ENCODE measurements at places on chromosomes 11 and 22. TPM values are rescaled to one million over a fixed set of nuclear protein-coding genes. Genes with fewer than 3 reads are reported as not detected.

DNA sequence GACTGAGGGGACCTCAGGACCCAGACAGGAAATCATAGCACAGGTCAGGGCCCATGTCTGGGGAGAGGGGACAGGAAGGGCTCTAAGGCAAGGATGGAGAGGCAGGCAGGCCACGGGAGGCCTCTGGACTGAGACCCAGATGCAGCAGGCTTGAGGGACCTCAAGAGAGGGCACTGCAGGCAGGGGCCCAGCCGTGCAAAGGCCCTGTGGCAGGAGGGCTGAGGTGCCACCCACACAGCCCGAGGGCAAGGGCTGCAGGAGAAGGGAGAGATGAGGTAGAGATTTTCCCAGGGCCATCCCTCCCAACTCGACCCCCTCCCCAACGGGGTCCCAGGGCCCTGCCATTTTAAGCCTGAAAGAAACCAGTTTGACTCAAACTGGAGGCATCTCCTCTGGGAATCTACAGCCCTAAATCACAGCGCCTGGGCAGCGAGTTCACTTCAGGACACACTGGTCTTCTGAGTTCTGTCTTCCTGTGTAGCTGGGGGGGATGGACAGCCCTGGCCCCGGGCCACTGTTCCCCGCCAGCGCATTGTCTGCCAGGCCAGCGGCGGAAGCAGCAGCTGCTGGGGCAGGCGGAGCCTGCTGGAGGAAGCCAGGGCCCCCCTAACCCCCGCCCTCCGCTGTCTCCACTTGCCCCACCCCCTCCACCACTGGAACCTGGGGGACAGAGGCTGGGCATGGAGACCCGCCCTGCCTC is 20.3 kb upstream of the WNT7B start:
- no peak overlapping the region for H3K27ac ChIP-seq
- DNase-seq = no peak
- H3K27me3 ChIP-seq = no peaks in the 10 kb centered on the region
- no peaks in the 10 kb centered on the region for H3K4me1 ChIP-seq
- no peaks in the 10 kb centered on the region for H3K36me3 ChIP-seq
- no peak overlapping the region for H3K4me3 ChIP-seq

DNA sequence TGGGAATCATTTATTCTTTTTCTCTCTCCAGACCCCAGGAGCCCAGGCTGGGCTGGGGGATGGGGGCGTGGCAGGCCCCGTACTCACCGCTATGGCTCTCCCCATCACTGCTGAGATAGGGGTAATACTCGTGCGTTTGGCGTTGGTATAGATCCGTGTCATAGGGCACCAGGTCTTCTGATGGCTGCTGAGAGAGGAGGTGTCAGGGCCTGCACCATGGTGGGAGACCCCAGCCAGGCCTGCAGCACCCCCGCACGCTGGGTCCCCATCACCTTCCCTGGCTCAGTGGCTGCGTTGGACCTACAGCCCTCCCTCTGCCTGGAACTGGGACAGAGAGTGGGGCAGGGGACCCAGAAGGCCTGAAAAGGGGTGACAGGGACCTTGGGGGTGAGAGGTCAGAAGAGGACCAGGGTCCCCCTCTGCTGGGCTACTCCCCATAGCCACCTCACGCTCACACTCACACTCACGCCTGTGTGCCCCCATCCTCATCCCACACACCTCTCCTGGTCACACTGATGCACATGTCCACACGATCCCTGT is 2.7 kb downstream of the SPI1 start:
- H3K4me1 ChIP-seq = peaks cover 12% of the 10 kb centered on the region
- no peak for DNase-seq
- no peak overlapping the region for H3K4me3 ChIP-seq
- H3K36me3 ChIP-seq = no peaks in the 10 kb centered on the region

DNA sequence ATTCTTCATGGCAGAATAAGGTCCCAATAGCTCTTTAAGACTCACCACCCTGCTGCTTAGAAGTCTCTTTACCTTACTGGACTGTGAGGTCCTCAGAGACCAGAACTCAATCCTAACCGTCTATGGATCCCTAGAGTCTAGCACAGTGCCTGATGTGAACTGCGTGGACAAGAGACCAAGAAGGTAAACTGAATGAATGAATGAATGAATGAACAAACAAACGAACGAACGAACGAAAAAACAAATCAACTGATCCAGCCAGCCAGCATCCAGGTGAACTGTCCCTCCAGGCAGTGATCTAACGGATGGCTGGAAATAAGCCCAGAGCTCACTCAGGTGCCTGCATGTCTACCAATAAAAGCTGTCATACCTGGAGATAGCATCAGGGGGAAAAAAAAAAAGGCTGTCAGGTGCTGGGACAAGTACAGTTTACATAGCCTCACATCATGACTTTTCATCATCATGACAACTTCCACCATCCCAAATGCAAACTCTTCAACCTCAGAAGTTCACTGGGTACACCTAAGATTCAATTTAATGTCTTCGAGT is 59.8 kb downstream of the PACSIN2 start:
- DNase-seq = no peak
- H3K4me1 ChIP-seq = peaks cover 40% of the 10 kb centered on the region
- no peak overlapping the region for H3K27ac ChIP-seq
- H3K36me3 ChIP-seq = peaks cover 1% of the 10 kb centered on the region

DNA sequence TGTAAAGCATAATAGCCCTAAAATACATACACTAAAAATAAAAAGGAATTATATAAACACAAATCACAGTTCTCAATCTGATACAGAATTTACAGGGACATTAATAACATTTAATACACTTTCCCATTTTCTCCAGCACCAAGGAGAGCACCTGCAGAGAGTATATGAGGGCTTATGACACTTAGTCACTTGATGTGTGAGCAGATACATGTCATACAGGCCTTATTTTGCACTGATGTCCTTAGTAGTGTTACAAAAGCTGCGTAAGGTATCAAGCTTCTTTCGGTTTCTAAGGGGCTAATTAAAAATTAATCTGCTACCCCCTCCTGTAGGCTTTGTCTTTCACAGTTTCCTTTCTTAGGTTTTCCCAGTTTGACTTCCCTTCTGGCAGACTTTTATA is 61.3 kb downstream of the TRIM44 start:
- H3K4me3 ChIP-seq = no peak overlapping the region
- peaks cover 33% of the 10 kb centered on the region for H3K36me3 ChIP-seq
- H3K27me3 ChIP-seq = no peaks in the 10 kb centered on the region
- H3K27ac ChIP-seq = no peak overlapping the region
- peaks cover 15% of the 10 kb centered on the region for H3K4me1 ChIP-seq

GRCh38 chr11:45102361-45102809 is 44.1 kb upstream of the PRDM11 start:
- DNase-seq = no peak
- no peak overlapping the region for H3K4me3 ChIP-seq
- peaks cover 12% of the 10 kb centered on the region for H3K4me1 ChIP-seq
- H3K36me3 ChIP-seq = no peaks in the 10 kb centered on the region

The OR51B4 gene
- not detected for total RNA-seq
